NCI-H526 (cell line): ENCODE measurements at places on chromosomes 11 and 22.

- DNase-seq, result no peak
Observed at GRCh38 chr22:40709752-40710413, 30.6 kb downstream of the MCHR1 start.

DNA sequence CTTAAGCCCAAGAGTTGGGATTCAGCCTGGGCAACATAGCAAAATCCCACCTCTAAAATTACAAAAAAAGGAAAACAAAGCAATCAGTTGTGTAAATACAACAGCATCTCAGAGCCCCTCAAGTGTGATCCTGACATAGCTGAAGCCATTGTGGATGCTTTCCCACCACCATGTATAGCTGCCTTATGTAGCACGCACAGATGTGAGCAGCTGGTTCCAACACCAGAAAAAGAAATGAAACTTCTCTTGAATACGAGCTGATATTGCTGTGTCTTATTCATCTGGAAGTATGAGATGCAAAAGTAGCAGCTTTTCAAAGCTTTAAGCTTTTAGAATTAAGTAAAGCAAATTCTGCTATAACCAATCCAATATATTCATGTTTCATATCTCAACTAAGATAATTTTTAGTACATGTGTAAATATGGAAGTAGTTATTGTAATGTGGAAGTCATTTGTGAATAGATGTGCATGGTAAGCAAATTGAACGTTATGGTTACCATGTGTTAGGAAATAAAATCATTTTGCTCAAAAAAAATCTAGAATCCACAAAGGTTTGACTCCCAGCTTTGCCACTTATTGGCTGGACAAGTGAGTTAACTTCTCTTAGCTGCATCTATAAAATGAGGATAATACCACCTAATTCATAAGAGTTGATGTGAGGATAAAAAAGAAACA lies 63.2 kb downstream of the SGSM3 start:
- DNase-seq, result no peak

GRCh38 chr11:61392981-61393595 lies 701 bp downstream of the TMEM216 start:
- DNase-seq, result peak; percentile 41

DNA sequence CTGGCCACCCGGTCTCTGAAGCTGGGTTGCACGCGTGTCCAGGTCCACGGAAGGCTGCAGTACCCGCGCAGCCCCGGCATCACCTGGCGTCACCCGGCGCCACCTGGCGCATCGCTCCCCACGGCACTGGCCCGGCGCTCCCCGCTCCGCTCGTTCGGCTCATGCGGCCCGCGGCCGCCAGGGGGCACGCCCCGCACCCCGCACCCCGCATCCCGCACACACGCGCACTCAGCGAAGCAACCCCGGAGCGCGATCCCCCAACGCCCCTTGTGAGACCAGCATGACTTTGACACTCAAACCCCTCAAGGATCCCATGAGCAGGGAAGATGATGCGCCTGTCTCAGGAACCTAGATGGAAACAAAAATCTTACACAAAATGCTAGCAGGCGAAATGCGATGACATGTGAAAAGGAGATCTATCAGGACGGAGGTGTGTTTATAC lies 11.9 kb downstream of the B3GNT6 start:
- peak; percentile 87 for DNase-seq

- DNase-seq, result no peak
Observed at GRCh38 chr11:78572394-78572793, 2.3 kb downstream of the NARS2 start.

GRCh38 chr11:110929129-110929528 lies 216.9 kb upstream of the ARHGAP20 start:
- DNase-seq, result no peak

GRCh38 chr11:131409345-131409744 lies 38.9 kb downstream of the NTM start:
- peak; percentile 24 for DNase-seq

DNA sequence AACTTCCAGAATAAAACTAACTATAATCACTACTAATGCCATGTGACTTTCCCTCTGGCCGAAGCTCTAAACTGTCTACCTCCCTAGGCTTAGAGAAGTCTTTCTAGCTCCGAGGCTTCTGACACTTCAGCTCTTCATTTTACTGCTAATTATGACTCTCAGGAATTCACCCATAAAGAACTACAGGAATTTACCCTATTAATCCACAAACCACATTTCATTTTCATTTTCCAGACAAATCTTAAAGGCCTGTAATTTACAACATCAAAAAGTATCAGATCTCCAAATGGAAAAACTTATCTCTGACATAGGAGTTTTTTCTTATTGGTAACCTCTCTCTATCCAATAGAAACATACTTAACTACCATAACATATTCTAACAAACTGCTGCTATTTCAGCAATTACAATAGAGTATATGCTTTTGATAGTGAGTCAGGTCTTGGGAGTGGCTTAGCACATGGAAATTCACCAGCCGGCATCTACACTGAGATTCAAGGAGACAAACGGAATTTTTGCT lies 33.4 kb downstream of the MRTFA start:
- no peak for DNase-seq

- DNase-seq, result no peak
Observed at GRCh38 chr11:88799771-88800500, 265.8 kb downstream of the GRM5 start.

- DNase-seq, result no peak
Observed at GRCh38 chr22:31241936-31242335, 29.8 kb downstream of the LIMK2 start.

DNA sequence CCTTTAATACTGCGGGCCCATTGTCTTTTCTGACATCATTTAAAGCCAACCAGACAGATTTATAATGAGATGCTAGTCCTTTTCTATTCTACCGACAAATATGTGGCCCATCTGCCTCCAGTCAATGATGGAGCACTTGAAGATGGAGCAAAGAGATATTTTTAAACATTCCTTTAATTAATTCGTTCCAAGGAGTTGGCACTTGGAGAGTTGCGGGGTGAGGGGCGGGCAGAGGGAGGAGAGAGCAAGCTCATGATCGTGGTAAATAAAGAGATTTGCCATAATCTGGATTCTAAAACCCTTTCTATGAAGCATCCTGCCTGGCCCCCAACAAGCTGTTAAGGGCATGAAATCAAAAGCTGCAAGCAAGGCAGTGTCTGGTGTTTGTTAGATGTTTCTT lies 5.0 kb downstream of the SLC1A2 start:
- no peak for DNase-seq

DNA sequence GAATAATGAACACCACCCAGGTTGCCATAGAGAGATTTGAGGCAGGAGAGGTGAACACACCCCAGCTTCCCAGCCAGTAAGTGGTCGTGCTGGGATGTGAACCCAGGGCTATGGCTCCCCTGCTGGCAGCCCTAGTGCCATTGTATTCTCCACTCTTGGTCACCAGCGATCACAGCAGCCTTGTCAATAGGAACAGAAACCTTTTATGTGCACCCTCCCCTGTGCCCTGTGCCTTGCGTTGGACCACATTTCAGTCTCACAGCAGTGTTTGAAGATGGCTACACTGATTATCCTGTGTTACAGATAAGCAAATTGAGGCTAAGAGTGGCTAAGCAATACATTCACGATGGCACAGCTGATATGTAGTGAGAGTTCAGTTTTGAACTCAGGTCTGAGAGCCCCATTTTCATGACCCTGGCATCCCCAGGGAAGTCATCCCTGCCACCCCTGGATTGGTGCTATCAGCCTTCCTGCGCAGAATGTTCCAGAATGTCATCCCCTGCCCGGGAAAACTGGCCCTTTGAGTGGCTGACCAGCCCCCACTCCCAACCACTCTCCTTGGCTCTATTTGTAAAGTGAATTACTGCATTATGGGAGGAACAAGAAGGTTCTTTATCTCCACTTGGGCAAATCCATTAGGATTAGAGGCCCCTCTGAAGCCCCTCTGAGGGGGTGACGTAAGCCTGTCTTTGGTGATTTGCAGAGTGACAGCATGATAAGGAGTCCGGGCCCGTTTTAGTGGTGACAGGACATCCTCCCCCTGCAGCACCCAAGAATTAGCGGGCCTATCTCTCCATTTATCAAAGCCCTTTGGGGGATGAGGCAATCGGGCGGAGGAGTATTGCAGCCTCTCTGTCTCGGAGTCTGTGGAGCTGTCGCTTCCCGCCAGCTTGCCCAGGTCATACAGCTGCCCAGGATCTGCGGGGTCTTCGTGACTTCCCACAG lies 30.9 kb downstream of the SMIM38 start:
- no peak for DNase-seq

GRCh38 chr11:13298765-13299164 lies 21.2 kb downstream of the BMAL1 start:
- no peak for DNase-seq

GRCh38 chr11:119790476-119790875 lies 61.5 kb upstream of the NECTIN1 start:
- DNase-seq, result no peak
